ENCODE measurements at places on chromosomes 5 and 9.

DNA sequence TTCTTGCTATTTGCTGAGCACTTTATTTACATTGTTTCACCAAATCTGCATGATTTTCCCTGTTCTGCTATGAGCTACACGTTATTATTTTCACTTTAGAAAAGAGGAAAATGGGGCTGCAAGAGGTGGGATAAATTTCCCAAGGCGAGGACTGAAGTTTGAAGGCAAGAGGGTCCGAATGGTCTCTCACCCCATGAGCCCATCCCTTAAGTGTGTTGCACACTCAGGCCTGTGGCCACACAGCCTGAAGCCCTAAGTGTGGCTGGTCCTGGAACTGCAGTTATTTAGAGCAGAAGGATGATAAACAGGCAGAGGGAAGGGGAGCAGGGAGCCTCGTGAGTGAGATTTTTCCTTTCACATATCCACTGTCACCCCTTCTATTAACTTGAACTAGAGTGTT is 7.8 kb downstream of the PDE8B start:
- DNase-seq = no peak

DNA sequence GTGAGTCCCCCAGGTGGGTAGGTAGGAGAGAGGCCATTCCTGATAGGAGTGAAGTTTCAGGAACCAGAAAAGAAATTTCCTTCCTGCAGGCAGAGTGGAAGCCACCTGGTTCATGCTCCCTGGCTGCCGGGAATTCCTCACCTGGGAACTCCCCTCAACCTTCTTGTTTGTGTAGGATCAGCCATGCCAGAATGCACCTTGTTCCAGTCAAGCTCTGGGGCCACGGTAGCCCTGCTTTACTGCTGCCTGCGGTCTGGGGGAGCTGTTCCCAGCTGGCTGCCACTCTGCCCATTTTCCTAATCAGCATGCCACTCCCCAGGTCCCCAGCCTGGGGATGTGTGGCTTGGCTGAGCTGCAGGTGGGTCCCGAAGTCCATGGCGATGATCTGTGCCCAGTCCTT is 18.7 kb upstream of the B4GALT1 start:
- DNase-seq = no peak

- DNase-seq = no peak
These were observed 115.3 kb downstream of the SLIT3 start for GRCh38 chr5:169185626-169186025.

- no peak for DNase-seq
These were observed 4.8 kb downstream of the PLK2 start for GRCh38 chr5:58455066-58455465.

DNA sequence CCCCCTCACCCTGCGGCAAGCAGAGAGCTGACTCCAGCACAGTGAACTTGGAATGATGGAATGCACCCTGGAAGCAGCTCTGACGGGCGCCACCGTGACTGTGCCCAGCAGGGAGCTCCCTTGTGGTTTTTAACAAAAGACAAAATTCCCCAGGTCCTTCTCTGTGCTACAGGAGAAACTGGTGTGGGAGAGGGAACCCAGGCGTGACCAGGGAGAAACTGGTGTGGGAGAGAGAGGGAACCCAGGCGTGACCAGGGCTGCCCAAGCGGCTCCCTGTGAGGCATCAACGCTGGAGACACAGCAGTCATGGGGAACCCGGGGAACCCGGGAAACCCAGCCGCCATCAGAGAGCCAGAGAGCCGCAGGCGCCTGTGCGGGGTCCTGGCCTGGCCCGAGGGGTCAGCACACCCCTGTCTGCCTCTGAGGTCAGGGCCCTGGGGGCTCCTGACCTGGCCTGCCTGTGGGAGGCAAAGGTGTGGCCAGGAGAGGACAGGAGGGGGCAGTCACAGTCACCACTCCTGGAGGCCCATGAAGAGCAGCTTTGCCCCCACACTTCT is 3.1 kb upstream of the AHRR start:
- no peak for DNase-seq

DNA sequence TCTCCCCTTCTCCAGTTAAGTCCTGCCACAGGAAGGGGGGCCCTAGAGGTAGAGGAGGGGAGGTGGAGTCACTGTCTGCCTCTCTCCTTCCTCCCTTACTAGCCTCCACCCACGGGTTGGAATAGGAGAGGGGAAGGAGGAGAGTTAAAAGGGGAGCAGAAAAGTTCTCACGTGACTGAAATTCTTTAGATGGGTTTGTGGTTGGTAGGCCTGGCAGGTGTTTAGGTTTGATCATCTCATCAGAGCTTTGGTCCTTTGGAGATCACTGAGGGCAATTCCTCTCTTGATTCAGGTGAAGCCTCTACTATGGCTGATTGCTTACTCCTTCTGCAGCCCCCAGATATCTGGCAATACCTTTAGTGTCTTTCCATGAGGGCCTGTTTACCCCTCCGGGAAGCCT is 24.9 kb upstream of the C5orf63 start:
- DNase-seq = no peak

DNA sequence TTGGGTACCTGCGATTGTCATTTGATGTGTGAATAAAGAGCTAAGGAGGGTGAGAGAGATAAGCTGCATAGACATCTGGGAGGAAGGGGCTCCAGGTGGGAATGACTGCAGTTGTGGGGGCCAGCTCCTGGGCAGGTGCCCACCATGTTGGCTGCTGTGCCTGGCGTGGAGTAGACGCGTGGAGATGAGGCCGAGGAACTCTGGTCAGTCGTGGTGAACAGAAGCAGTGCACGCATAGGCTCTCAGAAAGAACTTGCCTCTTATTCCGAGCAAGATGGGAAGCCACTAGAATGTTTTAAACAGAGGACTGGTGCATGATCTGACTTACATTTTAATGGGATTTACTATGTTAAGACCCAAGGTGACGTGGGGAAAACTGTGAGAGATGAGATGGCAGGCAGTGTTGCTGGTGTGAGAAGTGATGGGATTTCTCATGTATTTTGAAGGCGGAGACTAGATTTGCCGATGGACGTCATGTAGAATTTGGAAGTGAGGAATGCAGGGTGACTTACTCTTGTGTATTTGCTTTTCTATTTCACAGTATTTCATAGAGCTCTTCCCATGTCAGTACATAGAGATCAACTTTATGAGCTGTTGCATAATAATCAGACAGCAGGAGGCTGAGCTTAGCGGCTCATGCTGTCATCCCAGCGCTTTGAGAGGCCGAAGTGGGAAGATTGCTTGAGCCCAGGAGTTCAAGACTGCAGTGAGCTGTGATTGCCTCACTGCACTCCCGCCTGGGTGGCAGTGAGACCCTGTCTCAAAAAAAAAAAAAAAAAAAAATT is 71.1 kb downstream of the EHMT1 start:
- no peak for DNase-seq

GRCh38 chr9:106820866-106821265 is 42.1 kb upstream of the ZNF462 start:
- DNase-seq = no peak

GRCh38 chr5:83331842-83332241 is 139.7 kb upstream of the VCAN start:
- DNase-seq = no peak

GRCh38 chr5:1685066-1685465 is 114.6 kb downstream of the MRPL36 start:
- no peak for DNase-seq

DNA sequence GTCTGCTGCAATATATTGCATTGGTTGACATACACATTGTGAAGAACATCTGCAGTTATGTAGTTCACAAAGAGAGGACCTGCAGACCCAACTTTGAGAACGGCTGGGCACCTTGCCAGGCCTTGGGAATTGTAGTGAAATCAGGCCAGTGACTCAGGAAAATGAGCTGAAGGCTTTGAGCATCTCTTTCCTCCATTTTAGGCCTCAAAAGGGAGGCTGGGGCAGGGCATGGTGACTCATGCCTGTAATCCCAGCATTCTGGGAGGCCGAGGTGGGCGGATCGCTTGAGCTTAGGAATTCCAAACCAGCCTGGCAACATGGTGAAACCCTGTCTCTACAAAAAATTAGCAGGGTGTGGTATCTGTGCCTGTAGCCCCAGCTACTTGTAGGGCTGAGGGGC is 1.4 kb upstream of the IPPK start:
- DNase-seq = no peak

GRCh38 chr9:20028192-20028848 is 239.5 kb upstream of the SLC24A2 start:
- no peak for DNase-seq

DNA sequence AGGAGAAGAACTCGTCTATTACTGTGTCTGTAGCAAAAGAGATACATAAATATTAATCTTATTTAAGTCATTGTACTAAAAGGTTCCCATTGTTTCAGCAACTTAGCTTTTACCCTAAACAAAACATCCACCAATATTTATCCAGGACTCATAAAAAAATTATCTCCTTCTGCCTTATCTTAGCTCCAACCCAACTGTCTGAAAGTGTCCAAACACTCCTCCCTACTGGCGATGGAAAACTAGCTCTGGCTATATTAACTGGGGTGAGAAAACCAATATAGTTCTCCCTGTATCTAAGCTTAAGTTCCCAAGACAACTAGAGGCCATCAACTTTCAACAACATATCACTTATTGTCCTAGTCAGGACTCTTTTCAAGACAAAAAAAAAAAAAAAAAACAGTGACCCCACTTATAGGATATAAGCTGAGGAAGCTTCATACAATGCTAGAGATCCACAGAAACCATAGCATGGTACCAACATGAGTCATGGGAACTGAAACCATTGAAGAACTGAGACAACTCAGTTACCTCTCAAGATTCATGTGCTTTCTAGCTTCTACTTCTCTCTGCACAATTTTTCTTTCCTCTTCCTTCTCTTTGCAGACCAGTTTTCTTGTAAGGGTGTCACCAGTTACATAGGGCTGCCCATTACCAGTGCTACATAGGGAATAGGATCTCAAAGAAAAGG is 150.7 kb upstream of the RASA1 start:
- DNase-seq = no peak

DNA sequence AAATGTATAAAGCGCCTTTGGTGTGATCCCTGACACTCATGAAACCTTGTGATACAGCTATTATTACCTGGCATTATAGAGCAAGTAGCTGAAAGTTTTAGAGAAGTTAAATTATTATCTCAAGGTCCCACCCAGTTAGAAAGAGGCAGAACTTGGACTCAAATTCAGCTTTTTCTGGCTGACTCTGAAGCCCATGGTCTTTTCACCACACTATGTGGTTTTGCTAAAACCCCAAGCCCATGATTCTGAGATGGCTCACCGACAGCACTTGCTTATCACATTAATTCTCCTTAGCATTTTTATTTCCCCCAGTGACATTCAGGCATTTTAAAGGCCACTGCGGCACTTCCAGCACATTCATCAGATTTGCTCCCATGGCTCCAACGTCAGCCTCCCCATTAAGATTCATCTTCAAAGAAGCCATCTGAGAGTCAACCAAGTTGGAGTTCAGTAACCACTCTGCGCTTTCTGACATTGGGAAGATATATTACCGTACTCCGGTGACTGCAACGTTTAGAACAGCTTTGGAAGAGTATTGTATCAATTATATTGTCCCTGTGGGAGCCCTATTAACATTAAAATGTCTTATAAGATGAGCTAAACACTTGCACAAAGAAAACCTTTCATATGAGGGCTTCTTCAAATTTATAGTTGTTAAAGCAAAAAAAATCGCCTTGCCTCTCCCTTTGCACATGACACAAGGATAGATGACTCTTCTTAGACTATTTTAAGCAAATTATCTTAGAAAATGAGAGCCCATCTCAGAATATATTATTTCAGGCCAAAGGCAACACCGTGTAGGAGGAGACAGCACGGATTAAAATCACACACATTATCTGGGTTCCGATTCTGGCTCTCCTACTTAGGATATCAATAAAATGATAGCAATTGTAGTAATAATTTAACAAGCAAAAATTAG is 638.1 kb downstream of the ACTL7B start:
- no peak for DNase-seq

DNA sequence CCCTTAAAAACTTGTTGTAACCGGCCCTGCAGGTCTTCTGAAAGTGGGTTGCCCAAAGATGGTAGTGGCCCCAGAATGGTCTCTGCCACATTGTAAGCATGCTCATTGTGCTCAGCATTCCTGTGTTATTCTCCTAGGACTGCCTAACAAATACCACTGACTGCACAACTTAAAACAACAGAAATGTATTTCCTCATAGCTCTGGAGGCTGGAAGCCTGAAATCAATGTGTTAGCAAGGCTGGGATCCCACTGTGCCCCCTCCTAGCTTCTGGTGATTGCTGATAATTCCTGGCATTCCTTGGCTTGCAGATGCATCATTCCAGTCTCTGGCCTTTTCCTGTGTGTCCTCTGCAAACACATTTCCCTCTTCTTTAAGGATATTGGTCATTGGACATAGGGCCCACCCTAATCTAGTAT is 3.4 kb upstream of the GCNT4 start:
- DNase-seq = no peak

DNA sequence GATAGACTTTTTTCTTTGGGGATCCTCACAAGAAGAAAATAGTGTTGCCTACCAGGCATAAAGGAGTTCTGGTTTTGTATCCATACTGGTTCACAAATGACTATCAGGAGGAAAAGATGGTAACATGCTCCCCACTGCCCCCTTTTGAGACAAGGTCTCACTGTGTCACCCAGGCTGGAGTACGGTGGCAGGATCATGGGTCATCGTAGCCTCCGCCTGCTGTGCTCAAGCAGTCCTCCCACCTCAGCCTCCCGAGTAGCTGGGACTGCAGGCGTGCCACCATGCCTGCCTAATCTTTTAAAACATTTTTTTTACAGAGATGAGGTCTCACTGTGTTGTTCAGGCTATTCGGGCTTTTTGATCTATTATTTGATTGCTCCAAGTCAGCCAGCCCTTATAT is 99.3 kb downstream of the TRIO start:
- DNase-seq = no peak

GRCh38 chr9:113368982-113369854 is 7.6 kb downstream of the HDHD3 start:
- no peak for DNase-seq

GRCh38 chr9:71683598-71684235 is 84.6 kb downstream of the CEMIP2 start:
- no peak for DNase-seq

DNA sequence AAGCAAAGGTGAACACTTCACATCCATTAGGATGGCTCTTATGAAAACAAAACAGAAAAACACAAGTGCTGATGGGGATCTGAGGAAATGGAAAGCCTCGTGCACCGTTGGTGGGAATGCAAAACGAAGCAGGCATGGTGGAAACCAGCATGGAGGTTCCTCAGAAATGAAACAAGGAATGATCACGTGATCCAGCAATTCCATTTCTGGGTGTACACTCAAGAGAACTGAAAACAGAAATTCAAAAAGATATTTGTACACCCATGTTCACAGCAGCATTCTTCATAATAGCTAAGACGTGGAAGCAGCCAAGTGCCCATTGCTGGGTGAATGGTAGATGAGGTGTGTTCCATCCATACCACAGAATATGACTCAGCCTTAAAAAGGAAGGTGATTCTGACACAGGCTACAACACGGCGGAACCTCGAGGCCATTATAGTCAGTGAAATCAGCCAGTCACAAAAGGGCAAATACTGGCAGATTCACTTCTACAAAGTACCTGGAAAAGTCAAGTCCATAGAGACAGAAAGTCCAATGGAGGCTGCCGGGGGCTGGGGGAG is 87.2 kb upstream of the RAPGEF1 start:
- DNase-seq = no peak
